Fibroblast of the aortic adventitia (primary cell): ENCODE measurements at places on chromosomes 11 and 22. TPM values are rescaled to one million over a fixed set of nuclear protein-coding genes. Genes with fewer than 3 reads are reported as not detected.

DNA sequence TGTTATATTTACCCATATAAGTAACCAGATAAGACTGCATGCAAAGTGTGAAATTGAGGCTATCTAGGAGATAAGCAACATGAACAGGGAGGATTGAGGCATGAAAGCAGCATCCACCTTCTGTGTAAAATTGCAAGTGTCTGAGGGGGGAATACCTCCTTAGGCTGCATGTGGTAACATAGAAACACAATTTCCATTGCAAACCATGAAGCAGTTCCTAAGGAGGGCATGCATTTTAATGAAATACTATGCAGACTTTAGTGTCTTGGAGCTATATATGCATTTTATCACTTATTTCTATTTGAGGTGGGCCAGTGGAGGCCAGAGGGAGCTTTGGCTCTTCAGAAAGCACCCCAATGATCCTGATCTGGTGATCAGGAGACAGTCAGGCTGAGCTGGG is 160.2 kb downstream of the C11orf91 start:
- no peak for DNase-seq

The CNIH2 gene
- total RNA-seq = 1.1 TPM in 1 of 2 replicates, not detected in the other

GRCh38 chr11:70595452-70595851 is 197.1 kb downstream of the CTTN start:
- DNase-seq = no peak

- DNase-seq = no peak
Observed at GRCh38 chr11:37963440-37963839, 1365.4 kb upstream of the RAG2 start.
